Camera-type eye (tissue), 1 donor: ENCODE measurements at places on chromosomes 4 and X. TPM values are rescaled to one million over a fixed set of nuclear protein-coding genes. Genes with fewer than 3 reads are reported as not detected.

The SMR3B gene
- total RNA-seq: not detected

The IL3RA gene
- 4.8 TPM for total RNA-seq

The CCNA2 gene
- total RNA-seq: 22.1 TPM

The GRSF1 gene
- 80.8 TPM for total RNA-seq

The MTNR1A gene
- 1.6 TPM for total RNA-seq

The CC2D2A gene
- total RNA-seq: 82.1 TPM

The ADH1C gene
- total RNA-seq: 1.3 TPM

The STAP1 gene
- 0.44 TPM for total RNA-seq

The PPP3CA gene
- total RNA-seq: 70.4 TPM

The INTU gene
- total RNA-seq: 48.4 TPM

The SOWAHD gene
- total RNA-seq: 0.49 TPM

The SNCA gene
- 57.5 TPM for total RNA-seq

The GPR50 gene
- total RNA-seq: not detected

The FAM90A26 gene
- total RNA-seq: not detected

The UCP1 gene
- 0.33 TPM for total RNA-seq

The TEX13D gene
- total RNA-seq: not detected

The LIMCH1 gene
- 125 TPM for total RNA-seq

The HAND2 gene
- 0.33 TPM for total RNA-seq
